ENCODE measurements at places on chromosomes 2 and 18.

DNA sequence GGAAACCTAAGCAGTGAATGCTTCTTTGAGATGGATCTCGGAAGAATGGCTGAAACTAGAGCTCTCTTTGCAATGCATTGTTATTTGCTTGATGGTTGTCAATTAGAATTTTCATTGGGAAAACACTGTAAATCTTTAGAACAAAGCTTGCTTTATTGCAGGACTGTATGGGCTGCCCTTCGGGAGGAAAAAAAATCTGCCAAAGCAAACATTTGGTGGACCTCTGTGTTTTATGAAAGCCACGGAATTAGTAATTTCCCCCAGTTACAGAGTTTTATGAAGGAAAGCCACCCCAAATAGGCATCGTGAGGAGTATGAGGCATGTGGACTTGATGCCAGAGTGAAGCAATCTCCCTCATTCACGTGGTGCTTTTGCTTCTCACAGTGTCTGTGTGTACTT is 33.5 kb downstream of the RHBDD1 start:
- DNase-seq = no peak

DNA sequence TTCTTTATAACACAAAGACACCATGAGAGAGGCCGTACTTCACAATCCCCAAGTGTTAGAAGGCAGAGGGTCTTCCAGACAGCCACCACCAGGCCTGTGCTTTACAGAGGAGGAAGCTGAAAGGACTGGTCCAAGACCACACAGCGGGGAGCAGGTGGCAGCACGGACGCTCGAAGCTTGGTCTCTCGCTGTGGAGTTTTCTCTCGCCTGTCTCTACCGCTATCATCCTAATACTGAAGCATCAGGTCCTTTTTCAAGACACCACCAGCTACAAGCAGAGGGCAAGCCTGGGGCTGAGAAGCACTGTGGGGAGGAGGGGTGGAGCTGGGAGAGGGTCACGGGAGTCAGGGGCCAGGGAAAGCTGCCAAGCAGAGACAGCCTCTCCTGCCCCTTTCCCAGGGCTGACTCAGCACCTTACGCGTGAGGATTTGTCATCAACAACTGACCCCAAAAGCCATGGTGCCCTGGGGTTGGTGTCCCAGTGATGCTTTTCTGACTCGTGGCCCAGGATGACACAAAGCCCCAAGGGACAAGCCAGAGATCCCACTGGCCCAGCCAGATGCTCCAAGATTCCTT is 31.9 kb upstream of the FOSL2 start:
- DNase-seq = no peak

- peak; percentile 17 for DNase-seq
Measured at GRCh38 chr2:237558961-237559641, 7.3 kb upstream of the PRLH start.

GRCh38 chr18:58694720-58695468 is 23.6 kb downstream of the MALT1 start:
- no peak for DNase-seq

DNA sequence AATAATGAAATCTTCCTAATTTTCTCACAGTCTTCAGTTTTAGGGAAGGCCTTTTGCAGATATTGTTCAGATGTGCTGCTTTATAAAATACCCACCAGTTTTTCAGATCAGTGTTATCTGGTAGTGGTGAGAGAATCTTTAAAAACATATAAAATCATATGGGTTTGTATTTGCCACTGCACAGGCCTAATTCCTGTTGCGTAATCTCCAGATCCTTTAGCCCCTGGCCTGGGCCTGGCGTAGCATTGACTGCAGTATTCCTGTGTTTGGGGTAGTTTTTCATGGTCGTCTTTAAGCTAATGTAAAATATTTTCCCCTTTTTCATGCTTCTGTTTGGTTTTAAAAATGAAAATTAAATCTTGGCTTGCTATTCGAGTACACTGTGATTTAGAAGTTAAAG is 43.2 kb downstream of the TSHZ1 start:
- DNase-seq = no peak

- no peak for DNase-seq
Measured at GRCh38 chr2:182049372-182050148, 63.9 kb downstream of the PPP1R1C start.

- DNase-seq = no peak
Measured at GRCh38 chr2:33441235-33441810, 35.1 kb upstream of the RASGRP3 start.

DNA sequence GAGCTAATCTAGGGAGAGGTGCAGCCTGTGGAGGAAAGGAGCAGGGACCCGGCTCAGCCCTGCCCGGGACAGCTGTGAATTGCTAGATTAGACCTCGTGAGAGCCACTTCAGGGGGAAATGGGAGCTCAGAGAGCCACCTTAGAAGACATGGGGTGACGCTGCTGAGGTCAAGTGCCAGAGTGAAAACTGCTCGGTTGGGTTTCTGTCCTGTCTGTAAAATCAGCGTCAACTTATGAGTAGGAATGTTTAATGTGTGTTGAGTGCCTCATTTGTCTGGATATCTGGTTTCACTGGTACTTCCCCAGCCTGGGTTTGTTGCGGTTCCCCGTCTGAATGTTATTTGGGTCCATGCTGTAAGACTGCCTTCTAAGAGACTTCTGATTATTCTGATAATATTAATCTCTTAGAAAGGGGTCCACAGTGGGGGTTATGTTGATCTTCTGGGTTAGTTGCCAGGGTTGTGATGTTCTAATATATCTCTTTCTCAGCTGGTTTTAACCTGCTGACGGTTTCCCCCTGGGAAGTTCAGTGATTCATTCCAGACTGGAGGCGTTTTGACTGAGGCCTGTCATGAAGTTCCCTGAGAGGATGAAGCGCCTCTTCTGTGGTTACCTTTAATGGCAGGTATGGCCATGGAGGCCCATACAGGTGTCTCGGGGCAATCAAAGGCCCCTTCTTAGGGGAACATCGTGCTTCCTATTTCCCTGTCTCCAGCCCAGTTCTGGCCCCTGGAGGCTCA is 175.9 kb downstream of the SH3RF3 start:
- no peak for DNase-seq

DNA sequence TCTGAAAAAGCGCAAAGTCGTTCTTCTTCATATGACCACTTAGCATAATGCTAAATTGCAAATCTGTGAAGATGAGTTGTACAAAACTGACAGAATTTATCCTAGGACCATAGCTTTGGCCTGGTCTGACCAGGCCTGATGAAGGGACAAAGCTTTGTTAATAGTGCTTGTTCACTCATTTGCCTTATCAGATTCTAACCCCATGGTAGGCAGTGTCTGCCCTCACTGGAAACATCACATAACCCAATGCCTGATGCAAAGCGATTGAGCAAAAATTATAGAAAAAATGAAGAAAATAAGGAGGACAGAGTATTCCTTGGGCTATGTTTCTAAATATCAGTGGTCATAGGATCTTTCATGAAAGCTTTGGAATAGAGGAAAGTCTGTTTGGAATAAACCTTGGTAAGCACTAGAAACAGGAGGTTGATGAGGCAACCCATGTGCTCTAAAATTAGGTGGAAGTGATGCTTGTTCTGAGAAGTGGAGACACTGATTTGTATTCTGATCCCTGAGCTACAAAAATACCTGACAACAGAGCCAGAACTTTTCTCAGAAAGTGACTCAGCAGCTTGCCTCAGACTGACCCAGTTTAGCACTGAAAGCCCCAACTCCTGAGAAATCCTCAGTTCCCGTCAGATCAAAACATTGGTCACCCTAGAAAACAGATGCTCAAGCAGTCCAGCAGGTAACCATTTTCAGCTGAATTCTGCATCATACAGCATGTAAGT is 131.4 kb upstream of the MAPRE2 start:
- DNase-seq = no peak

GRCh38 chr18:52130624-52131301 is 209.2 kb upstream of the DCC start:
- DNase-seq = no peak

DNA sequence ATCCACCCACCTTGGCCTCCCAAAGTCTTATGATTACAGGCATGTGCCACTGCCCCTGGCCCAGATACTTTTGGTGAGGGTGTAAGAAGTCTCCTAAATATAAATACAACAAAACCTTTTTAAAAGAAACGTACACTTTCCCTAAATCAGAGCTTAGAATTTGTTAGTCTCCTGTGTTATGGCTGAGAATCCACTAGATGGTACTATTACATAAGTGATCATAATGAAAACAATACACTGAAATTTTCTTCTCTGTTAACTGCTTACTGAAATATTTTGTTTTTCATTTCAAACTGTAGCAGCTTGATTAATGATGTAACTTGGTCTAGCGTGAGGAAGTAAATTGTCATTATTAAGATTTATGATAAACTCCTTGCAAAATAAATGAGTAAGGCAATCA is 74.8 kb upstream of the FAM98A start:
- DNase-seq = peak; percentile 1

- no peak for DNase-seq
Measured at GRCh38 chr18:76824145-76824676, 1.9 kb downstream of the ZNF236 start.

DNA sequence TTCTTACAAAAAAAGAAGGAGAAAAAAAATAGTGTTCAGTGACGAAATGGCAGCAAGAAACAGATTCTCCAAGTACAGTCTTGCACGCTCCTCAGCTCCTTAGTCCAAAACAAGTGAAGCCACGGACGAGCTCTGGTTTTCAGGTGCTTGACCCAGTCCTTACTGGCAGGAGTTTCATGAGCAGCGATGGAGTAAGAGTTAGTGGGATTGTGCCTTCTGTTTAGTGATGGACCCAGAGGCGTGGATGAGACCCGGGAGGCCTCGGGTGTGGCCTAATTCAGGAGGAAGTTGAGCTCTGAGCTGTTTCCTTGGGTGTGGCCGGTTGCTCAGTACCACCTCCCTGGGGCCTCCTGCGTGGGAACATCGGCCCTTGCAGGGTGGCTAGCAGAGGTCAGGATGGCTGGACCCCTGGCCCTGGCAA is 52.0 kb downstream of the KIF5C start:
- DNase-seq = no peak

- DNase-seq = no peak
Measured at GRCh38 chr2:101362316-101362715, 25.0 kb downstream of the CREG2 start.

DNA sequence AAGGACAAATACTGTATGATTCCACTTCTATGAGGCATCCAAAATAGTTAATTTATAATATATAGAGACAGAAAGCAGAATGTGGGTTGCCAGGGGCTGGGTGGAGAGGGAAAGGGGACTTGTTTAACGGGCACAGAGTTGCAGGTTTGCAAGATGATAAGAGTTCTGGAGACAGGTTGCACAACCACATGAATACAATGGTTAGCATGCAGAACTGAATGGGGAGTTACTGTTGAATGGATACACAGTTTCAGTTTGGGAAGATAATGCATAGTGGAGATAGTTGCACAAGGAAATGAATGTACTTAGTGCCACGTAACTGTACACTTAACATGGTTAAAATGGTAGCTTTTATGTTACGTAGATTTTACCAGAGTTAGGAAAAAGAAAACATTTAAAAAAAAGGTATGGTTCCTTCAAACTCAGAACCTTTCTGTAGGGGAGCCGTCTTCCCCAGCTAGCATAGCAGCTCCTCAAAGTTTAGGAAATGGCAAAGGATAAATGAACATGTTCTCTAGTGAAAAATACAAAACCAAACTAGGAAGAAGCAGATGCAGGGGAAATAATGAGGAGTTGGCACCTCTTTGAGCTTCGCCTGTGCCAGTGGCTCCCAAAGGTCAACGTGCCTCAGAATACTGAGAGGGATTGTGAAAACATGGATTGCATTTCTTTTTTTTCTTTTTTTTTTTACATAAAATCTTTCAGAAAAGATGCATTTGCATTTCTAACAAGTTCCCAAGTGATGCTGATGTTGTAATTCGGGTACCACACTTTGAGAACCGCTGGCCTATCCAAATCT is 95.2 kb downstream of the ZCCHC2 start:
- DNase-seq = no peak

DNA sequence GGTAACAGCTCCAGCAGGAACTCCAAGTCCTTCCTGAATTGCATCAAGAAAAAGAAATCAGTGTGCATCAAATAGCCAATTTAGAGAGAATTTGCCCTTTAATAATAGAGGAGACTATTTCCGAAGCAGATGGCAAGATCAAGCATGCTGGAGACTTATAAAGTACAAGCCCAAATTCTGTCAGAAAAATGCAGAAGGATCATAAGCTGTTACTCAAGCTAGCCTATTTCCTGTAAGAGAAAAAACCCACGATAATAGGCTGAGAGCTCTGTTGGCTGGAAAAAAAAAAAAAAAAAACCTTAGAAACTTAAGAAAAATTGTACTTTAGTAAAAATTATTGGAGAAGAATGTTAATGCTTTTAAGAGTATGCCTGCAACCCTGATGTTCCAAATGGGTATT is 24.4 kb upstream of the ITM2C start:
- no peak for DNase-seq

GRCh38 chr18:4455113-4455811 is at the start of gene DLGAP1:
DLGAP1 (minus strand) TSS chr18:4455307.
- DNase-seq = no peak

DNA sequence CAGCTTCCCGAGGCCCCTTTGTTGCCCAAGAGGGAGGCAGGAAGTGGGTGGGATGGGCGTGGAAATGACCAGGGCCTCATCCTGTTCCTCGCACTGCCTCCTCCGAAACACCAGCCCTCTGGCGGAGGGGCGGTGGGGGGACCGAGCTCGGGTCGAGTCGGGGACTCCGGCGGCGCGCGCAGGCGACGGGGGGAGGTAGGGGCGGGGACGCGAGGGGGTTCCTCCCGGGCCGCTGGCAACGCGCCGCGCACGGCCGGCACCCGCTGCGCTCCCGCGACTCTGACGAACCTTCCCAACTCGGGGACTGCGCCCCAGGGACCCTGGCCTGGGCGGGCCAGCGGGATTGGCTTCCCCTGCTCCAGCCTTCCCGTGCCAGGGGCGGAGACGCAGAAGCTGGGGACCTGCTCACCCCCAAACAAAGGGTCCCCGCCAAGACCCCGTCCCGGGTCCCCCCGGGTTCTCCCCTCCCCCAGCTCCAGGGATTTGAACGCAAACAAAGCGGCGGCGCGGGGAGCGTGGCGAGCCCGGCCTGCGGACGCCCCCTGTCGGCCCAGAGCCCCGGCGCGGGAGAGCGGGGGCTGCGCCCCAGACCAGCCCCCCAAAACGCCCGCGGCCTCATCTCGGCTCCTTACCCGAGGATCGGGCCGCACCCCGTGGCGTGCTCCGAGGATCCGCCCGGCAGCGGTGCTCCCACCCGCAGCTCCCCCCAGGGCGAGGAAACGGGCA is 1.2 kb downstream of the SEMA4C start:
- DNase-seq = peak; percentile 51

- DNase-seq = peak; percentile 40
Measured at GRCh38 chr2:236663287-236664101, 93.9 kb downstream of the ACKR3 start.

GRCh38 chr18:7840411-7840810 is 273.3 kb downstream of the PTPRM start:
- no peak for DNase-seq

- no peak for DNase-seq
Measured at GRCh38 chr2:232420463-232421188, 14.0 kb downstream of the ALPG start.

- DNase-seq = no peak
Measured at GRCh38 chr2:66689456-66690051, 254.6 kb downstream of the MEIS1 start.

GRCh38 chr2:183543731-183544130 is 419.5 kb downstream of the NUP35 start:
- DNase-seq = no peak
